ENCODE measurements at places on chromosomes 13 and 19.
A peak's percentile ranks its signal among the peaks of the same experiment; 100 is the strongest.

GRCh38 chr13:113009743-113010509 lies 40.9 kb downstream of the MCF2L start:
- no peak for DNase-seq

- no peak for DNase-seq
These were observed 145.2 kb downstream of the DIAPH3 start for GRCh38 chr13:60018536-60018935.

- DNase-seq, result no peak
These were observed 93.4 kb downstream of the KCTD12 start for GRCh38 chr13:76792731-76793347.

- DNase-seq, result no peak
These were observed 2480.7 kb upstream of the PCDH20 start for GRCh38 chr13:63896321-63896720.

GRCh38 chr13:43687038-43687437 lies 99.7 kb downstream of the ENOX1 start:
- DNase-seq, result no peak

DNA sequence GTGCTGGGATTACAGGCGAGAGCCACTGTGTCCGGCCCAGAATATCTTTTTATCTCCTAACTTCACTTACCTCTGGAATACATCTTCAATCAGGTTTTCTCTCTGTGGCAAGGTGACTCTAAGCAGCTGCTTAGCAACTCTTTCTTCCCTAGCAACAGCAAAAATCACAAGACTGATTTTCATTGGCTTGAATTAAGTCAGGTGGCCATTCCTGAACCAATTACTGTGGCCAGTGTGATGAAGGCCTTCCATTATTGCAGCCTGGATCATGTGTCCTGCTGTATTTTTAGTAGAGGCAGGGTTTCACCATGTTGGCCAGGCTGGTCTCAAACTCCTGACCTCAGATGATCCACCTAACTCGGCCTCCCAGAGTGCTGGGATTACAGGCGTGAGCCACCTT lies 9.0 kb upstream of the LTBP4 start:
- DNase-seq, result peak; percentile 57

DNA sequence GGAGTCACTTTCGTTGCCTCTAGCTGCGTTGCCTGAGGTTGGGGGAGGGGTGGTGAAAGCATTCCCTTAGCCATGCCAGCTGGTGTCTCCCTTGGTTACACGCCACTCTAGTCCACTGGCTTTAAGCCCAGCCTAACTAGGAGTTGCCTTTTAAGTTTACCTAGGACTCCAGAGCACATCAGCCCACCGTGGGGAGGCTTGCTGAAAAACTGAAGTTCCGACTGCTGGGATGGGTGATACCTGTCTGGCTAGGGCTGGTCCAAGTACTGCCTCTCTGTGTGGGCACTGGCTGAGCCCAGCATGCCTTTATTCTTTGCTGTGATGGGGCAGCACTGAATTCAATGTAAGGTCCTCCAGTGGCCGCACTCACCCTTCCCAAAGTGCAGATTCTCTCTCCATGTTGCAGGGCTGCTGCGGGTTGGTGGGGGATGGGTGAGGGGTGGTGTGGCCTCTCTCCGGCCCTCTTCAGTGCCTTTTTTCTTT lies 11.8 kb upstream of the CEACAM1 start:
- no peak for DNase-seq

GRCh38 chr13:27928353-27928804 lies 8.6 kb downstream of the PDX1 start:
- no peak for DNase-seq

GRCh38 chr19:51333836-51334460 lies 8.0 kb downstream of the VSIG10L start:
- no peak for DNase-seq

Measured in activated CD4-positive, alpha-beta T cell treated with anti-CD3 and anti-CD28 coated beads, Interleukin-2, amount 50 U/mL, for 16 hours (primary cell).